IPS DF 6.9 (cell line): ENCODE measurements at places on chromosomes 4 and X.

- H3K36me3 ChIP-seq = no peaks in the 10 kb centered on the region
- no peaks in the 10 kb centered on the region for H3K4me1 ChIP-seq
- H3K27me3 ChIP-seq = no peaks in the 10 kb centered on the region
Observed at GRCh38 chrX:94058728-94059382, 384.8 kb downstream of the FAM133A start.

DNA sequence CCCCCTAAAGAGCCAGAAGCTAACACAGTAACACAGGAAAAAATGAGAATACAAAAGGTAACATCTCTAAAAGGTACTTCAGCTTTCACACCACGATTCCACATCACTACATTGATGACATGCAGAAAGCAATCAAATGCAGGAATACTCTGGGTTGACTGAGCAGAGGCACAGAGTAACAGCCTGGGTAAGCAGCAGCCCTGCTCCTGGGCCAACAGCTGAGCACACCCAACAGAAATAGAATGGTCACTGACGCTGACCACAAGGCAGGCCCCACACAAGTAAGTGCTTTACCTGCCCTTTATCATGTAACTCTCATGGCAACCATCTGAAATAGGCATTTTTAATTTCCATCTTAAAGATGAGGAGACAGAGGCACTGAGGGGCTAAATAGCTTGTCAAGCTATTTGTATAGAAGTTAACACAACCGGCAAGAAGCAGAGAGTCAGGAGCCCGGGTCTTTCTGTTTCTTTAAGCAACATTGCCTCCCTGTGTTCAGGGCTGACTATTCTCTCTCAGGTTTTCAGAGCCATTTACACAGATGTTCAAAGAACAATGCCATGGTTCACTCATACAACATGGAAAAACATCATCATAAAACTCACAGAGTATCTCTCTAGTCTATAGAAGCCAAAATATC, 168.9 kb downstream of the ZNF674 start:
- no peaks in the 10 kb centered on the region for H3K27me3 ChIP-seq
- H3K4me1 ChIP-seq = peaks cover 2% of the 10 kb centered on the region; the same call in 1 of the 2 replicates
- no peak for DNase-seq
- H3K4me3 ChIP-seq = no peak overlapping the region
- H3K27ac ChIP-seq = no peak overlapping the region

DNA sequence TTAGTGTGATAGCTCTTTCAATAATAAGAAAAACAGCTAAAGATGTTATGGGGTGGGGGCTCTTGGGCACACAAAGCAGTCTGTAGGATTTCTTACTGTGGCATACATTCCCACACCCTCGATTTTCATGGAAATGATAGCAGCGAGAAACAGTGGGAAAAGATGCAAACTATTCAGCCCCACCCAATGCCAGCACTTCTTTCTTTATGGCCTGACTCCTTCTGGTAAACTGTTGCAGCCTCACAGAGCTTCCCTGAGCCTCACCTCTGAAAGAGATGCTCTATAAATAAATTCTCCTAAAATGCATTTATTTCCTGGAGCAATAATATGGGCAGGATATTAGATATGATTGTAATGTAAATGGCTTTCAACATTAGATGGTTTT, 910 bp downstream of the ANK2 start:
- H3K27ac ChIP-seq = no peak overlapping the region
- no peak for DNase-seq
- no peaks in the 10 kb centered on the region for H3K27me3 ChIP-seq
- no peaks in the 10 kb centered on the region for H3K36me3 ChIP-seq
- H3K4me3 ChIP-seq = no peak overlapping the region
- H3K4me1 ChIP-seq = peaks cover 4% of the 10 kb centered on the region; the same call in 1 of the 2 replicates

- H3K36me3 ChIP-seq = peaks cover 2% of the 10 kb centered on the region; the same call in 1 of the 2 replicates
- DNase-seq = no peak
- no peak overlapping the region for H3K27ac ChIP-seq
- no peaks in the 10 kb centered on the region for H3K27me3 ChIP-seq
Observed at GRCh38 chr4:145880355-145880960, 58.2 kb downstream of the ZNF827 start.

- H3K27ac ChIP-seq = no peak overlapping the region
- H3K4me1 ChIP-seq = no peaks in the 10 kb centered on the region
- no peaks in the 10 kb centered on the region for H3K36me3 ChIP-seq
- H3K4me3 ChIP-seq = no peak overlapping the region
Observed at GRCh38 chr4:82071951-82072350, 301.8 kb downstream of the HNRNPD start.
